ENCODE measurements at places on chromosomes 13 and 19. TPM values are rescaled to one million over a fixed set of nuclear protein-coding genes. Genes with fewer than 3 reads are reported as not detected.

GRCh38 chr13:36418022-36418805, 14.1 kb upstream of the CCNA1 start:
- no peaks in the 10 kb centered on the region for H3K36me3 ChIP-seq
- H3K27me3 ChIP-seq: no peaks in the 10 kb centered on the region
- H3K4me1 ChIP-seq: no peaks in the 10 kb centered on the region

- peak; percentile 33 for DNase-seq
- H3K4me3 ChIP-seq: no peak overlapping the region
Observed at GRCh38 chr13:28268800-28269223, 130.5 kb downstream of the PAN3 start.

DNA sequence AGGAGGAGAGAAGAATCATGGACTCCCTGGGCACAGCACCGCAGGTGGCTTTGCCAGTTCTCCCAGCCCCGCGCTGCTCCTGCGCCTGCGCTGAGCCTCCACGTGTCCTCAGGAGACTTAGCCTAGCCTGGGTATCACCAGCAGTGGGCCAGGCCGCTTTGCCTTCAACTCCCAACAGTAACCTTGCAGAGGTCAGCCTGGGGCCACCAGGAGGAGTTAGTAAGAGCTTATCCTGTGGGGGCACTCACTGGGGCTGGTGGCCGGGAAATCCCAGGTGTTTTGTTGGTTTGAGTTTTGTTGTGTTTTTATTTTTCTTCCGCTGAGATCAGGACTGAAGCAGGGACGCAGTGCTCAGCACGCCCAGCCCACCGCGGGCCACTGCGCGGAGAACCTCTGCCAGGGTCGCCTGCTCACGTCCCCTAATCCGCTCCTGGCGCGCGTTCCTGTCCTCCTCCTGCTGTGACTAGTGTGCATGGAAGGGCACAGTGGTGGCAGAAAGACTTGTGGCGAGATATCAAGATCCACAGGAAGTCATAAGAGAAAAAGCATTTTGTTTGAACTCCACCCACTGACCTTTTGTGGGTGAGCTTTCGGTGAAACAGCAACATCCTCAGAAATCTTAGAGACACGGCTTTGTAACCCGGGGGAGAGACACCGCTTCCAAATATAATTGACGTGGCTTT, 207.4 kb upstream of the RFC3 start:
- no peaks in the 10 kb centered on the region for H3K36me3 ChIP-seq
- peak overlapping the region; percentile 23 for H3K4me3 ChIP-seq
- peak; percentile 55 for DNase-seq
- peaks cover 36% of the 10 kb centered on the region for H3K4me1 ChIP-seq
- no peaks in the 10 kb centered on the region for H3K27me3 ChIP-seq

- no peak overlapping the region for H3K27ac ChIP-seq
- peaks cover 10% of the 10 kb centered on the region for H3K4me1 ChIP-seq
- no peak overlapping the region for H3K4me3 ChIP-seq
- peaks cover 31% of the 10 kb centered on the region for H3K36me3 ChIP-seq
- DNase-seq: no peak
Observed at GRCh38 chr19:903266-903797, 9.7 kb downstream of the R3HDM4 start.

GRCh38 chr13:105634059-105634458, 901.4 kb downstream of the EFNB2 start:
- no peaks in the 10 kb centered on the region for H3K4me1 ChIP-seq
- H3K4me3 ChIP-seq: no peak overlapping the region
- no peaks in the 10 kb centered on the region for H3K36me3 ChIP-seq

GRCh38 chr19:31285744-31286143, 63.5 kb downstream of the TSHZ3 start:
- peak overlapping the region; percentile 77 for H3K27ac ChIP-seq
- no peaks in the 10 kb centered on the region for H3K27me3 ChIP-seq
- no peaks in the 10 kb centered on the region for H3K36me3 ChIP-seq
- H3K4me1 ChIP-seq: peaks cover 65% of the 10 kb centered on the region
- H3K4me3 ChIP-seq: no peak overlapping the region

The CD22 gene
- 3.6 TPM for polyA plus RNA-seq

GRCh38 chr19:46303322-46303690, 6.5 kb downstream of the HIF3A start:
- H3K27me3 ChIP-seq: no peaks in the 10 kb centered on the region
- peak; percentile 41 for DNase-seq
- H3K4me1 ChIP-seq: peaks cover 55% of the 10 kb centered on the region
- H3K36me3 ChIP-seq: peaks cover 61% of the 10 kb centered on the region

GRCh38 chr19:48489608-48490216, 20.5 kb downstream of the CYTH2 start:
- H3K27me3 ChIP-seq: peaks cover 53% of the 10 kb centered on the region
- no peak overlapping the region for H3K4me3 ChIP-seq
- H3K27ac ChIP-seq: no peak overlapping the region
- peak; percentile 48 for DNase-seq

DNA sequence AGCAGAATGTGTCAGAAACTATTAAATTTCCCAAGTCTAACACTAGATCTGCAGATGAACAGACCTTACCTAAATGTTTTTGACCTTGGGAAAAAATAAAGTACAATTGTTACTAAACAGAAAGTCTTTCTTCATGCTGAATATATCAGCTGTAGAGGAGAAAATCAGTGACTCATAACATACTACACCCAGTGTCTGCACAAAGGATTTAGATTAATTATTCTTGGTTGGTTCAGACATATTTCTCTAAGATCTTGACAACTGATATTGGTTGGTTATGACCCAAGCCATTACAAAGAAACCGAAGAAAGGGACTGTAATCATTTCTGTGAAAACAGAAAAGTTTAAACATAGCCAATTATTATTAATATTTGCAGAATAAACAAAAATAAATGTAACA, 225.1 kb downstream of the HS6ST3 start:
- DNase-seq: no peak
- H3K4me1 ChIP-seq: no peaks in the 10 kb centered on the region
- H3K36me3 ChIP-seq: no peaks in the 10 kb centered on the region
- no peak overlapping the region for H3K27ac ChIP-seq
- H3K4me3 ChIP-seq: no peak overlapping the region
- H3K27me3 ChIP-seq: no peaks in the 10 kb centered on the region

The PSG3 gene
- 0.38 TPM for polyA plus RNA-seq

The LIM2 gene
- not detected for polyA plus RNA-seq

- H3K4me3 ChIP-seq: no peak overlapping the region
- H3K4me1 ChIP-seq: no peaks in the 10 kb centered on the region
- H3K27me3 ChIP-seq: no peaks in the 10 kb centered on the region
Observed at GRCh38 chr13:82654861-82655855, 1227.1 kb downstream of the SLITRK1 start.

DNA sequence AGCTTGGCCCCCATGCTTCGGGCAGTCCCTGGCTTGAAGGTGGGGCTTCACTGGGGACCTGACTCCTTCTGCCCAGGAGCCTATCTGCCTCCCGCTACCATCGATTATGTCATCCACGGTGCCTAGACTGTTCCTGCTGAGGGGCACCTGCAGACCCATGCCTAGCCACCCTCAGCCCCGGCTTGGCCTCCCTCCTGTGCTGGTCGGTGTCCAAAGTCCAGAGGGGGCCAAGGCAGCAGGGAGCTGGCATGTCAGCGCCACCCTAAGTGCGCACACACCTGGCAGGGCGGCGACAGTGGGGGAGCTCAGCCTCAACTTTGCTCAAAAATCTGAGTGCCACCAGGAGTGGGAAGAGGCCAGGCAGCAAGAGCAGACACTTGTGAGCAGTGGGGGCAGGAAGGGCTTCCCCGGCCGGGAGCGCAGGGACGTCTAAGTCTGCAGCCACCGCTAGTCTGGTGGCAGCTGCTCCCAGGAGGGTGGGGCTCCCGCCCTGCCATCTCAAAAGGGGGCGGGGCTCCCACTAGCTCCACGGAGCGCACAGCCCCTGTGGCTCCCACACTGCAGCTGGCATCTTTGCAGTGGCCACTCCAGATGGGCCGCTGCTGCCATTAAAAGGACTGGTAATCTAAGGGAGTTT, 13.5 kb upstream of the URAD start:
- H3K27ac ChIP-seq: no peak overlapping the region
- no peaks in the 10 kb centered on the region for H3K36me3 ChIP-seq
- DNase-seq: no peak
- no peaks in the 10 kb centered on the region for H3K4me1 ChIP-seq
- H3K4me3 ChIP-seq: no peak overlapping the region

DNA sequence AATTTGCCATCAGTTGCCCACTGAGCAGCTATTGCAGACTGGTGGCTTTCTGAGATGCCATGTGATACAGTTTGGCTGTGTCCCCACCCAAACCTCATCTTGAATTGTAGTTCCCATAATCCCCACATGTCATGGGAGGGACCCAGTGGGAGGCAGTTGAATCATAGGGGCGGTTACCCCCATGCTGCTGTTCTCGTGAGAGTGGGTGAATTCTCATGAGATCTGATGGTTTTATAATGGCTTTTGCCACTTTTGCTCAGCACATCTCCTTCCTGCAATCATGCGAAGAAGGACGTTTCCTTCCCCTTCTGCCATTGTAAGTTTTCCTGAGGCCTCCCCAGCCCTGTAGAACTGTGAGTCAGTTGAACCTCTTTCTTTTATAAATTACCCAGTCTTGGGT, 34.8 kb upstream of the ANKRD10 start:
- no peaks in the 10 kb centered on the region for H3K36me3 ChIP-seq
- no peak overlapping the region for H3K4me3 ChIP-seq
- no peak for DNase-seq
- no peaks in the 10 kb centered on the region for H3K27me3 ChIP-seq

GRCh38 chr19:38877781-38878574, at the start of gene RINL:
TSS of gene RINL (minus strand) at chr19:38878275. CDS start at chr19:38876742, 1,533 bp downstream.
- no peak within 1 kb of the TSS for H3K4me3 ChIP-seq
- H3K36me3 ChIP-seq: peaks cover 32% of the 10 kb centered on the region
- no peak for DNase-seq
- no peaks in the 10 kb centered on the region for H3K27me3 ChIP-seq
- H3K27ac ChIP-seq: peak within 1 kb of the TSS; percentile 79

DNA sequence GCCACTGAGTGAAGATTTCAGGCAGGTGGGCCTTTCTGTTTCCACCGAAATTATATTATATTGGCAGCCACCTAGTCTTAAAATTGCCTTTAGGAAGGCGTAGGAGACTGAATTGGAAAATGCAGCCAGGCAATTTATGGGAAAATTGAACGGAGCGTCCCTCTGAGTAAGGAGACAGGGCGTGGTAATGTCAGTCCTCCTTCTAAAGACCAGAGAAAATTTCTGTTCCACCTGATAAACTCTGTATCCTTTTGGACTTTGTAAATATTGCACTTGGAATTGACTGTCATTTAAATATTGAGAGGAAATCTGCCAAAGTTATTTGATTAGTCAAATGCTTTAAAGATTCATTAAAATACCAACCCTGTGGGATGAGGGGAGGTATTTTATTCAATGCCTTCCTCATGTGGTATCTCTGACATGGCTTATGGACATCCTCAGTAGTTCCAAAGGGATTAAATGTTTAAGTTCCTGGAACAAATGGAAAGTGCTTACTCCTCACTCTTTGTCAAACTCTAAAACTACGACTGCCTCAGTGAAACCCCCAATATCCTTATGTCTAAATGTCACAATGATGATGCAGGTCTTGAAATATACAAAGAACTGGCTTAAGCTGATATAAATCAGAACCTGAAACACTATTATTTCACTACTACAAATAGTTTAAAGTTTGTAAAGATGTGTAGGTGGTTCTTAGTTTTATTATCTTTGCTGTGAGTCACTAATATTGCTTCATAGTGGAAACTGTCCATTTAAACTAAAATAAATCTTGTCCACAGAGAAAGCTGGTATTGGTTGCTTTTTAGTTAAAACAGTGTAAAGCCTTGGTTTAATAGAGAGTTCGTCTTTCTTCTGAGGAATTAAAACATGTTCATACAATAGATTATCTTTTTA, 203.2 kb downstream of the FGF14 start:
- no peaks in the 10 kb centered on the region for H3K36me3 ChIP-seq
- H3K4me3 ChIP-seq: no peak overlapping the region
- no peak overlapping the region for H3K27ac ChIP-seq
- DNase-seq: no peak
- no peaks in the 10 kb centered on the region for H3K27me3 ChIP-seq

DNA sequence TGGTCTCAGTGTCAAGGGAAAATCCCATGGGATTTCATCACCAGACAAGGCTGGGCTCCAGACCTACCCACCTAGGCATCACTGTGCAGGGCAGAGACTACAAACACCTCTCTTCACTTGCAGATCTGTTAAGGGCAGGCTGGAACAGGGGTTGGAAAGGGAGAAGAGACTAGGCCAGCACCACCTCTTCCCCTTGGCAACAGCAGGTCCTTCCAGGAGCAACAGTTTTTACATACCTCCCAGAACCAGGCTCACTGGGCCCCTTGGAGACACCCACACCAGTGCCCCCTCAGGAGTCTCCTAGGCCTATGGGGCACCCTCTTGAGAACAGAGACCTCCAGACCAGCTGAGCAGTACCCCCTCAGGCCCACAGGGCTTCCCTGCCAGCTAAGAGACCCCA, 2.5 kb upstream of the UBE2M start:
- no peak overlapping the region for H3K4me3 ChIP-seq
- H3K4me1 ChIP-seq: peaks cover 49% of the 10 kb centered on the region
- peaks cover 13% of the 10 kb centered on the region for H3K36me3 ChIP-seq
- peaks cover 29% of the 10 kb centered on the region for H3K27me3 ChIP-seq

DNA sequence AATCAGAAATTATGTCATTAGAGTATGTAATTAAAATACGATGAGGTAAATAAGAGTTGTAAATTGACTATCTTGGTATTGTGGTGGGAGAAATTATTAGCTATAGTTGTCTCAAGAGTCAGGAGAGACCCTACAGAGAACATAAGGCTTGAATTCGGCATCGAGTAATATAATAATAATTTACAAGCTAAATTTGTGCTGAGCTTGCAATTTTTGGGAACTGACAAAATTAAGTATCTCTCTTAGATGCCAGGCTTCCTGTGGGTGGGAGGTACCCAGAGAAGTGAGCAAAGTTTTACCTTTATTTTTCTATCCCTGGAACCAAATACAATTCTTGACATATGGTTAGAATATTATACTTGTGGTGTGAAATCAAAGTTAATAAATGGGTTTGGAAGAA, 1637.0 kb downstream of the EFNB2 start:
- no peak overlapping the region for H3K27ac ChIP-seq
- DNase-seq: no peak
- H3K4me1 ChIP-seq: peaks cover 6% of the 10 kb centered on the region
- no peaks in the 10 kb centered on the region for H3K27me3 ChIP-seq
- no peak overlapping the region for H3K4me3 ChIP-seq
- H3K36me3 ChIP-seq: no peaks in the 10 kb centered on the region

GRCh38 chr19:6219586-6220290, 60.0 kb downstream of the MLLT1 start:
- H3K27ac ChIP-seq: peak overlapping the region; percentile 68
- H3K27me3 ChIP-seq: no peaks in the 10 kb centered on the region
- H3K36me3 ChIP-seq: peaks cover 33% of the 10 kb centered on the region
- DNase-seq: no peak
